ENCODE measurements at places on chromosomes 11 and 22.

- DNase-seq = no peak
Observed at GRCh38 chr22:28594076-28594796, 85.4 kb downstream of the TTC28 start.

GRCh38 chr22:48654492-48654891 is 1173.2 kb downstream of the BRD1 start:
- no peak for DNase-seq

- no peak for DNase-seq
Observed at GRCh38 chr22:29531419-29531818, 22.1 kb downstream of the THOC5 start.

- no peak for DNase-seq
Observed at GRCh38 chr11:10659339-10660216, 34.0 kb downstream of the IRAG1 start.

GRCh38 chr11:94676814-94677213 is 91.3 kb upstream of the AMOTL1 start:
- no peak for DNase-seq

- DNase-seq = peak; percentile 66
Observed at GRCh38 chr11:10304495-10305261, at the start of gene ADM. Gene ADM, plus strand, starts transcription at chr11:10305073. Its CDS starts 628 bp downstream, at chr11:10305701.

GRCh38 chr11:128653801-128654231 is 40.1 kb upstream of the FLI1 start:
- DNase-seq = no peak

- no peak for DNase-seq
Observed at GRCh38 chr11:43927070-43927469, 15.4 kb upstream of the C11orf96 start.

DNA sequence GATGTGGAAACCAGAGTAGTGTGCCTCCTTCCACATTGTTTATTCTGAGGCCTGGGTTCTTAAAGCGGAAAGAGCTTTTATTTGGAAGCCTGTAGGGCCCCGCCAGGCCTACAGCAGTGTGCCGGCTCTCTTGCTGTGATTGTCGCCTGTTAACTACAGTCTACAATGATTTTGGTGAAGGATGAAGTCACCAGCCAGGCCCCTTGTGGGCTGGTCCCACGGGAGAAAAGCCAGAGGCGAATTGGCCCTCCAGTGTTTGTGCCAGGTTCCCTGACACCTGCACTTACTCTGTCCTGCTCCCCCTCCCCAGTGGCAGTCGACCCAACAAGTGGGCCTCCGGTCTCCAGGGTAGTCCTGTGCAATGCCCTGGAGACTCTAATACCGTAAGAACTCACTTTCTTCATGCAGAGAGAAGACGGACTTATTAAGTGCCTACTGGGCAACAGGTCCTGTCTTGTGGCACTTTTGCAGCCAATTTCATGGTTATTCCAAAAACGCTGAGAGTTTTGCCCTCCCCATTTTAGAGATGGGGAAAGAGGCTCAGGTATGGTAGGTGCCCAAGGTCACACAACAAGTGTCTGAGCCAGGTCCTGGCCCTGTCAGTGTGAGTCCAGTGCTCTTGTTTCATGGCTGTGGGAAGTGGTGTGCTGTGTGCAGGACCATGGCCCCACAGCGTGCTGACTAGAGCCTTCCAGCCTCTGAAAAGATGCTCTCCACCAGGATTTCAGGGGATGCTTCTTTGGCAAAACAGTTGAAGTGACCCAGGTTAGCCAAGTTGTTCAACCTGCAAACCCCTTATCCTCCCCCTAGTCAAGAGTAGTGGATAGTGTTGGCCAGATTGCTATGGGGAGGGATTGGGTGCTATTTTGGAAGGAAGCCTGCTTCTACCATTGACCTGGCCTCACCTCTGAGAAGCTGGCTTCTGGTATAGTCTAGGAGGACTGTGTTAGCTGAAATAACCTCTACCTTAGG is 1.4 kb downstream of the MICAL2 start:
- DNase-seq = no peak

GRCh38 chr22:44525941-44526778 is 28.1 kb upstream of the RTL6 start:
- DNase-seq = no peak

GRCh38 chr11:66112041-66112491 is 42.0 kb downstream of the PACS1 start:
- no peak for DNase-seq

DNA sequence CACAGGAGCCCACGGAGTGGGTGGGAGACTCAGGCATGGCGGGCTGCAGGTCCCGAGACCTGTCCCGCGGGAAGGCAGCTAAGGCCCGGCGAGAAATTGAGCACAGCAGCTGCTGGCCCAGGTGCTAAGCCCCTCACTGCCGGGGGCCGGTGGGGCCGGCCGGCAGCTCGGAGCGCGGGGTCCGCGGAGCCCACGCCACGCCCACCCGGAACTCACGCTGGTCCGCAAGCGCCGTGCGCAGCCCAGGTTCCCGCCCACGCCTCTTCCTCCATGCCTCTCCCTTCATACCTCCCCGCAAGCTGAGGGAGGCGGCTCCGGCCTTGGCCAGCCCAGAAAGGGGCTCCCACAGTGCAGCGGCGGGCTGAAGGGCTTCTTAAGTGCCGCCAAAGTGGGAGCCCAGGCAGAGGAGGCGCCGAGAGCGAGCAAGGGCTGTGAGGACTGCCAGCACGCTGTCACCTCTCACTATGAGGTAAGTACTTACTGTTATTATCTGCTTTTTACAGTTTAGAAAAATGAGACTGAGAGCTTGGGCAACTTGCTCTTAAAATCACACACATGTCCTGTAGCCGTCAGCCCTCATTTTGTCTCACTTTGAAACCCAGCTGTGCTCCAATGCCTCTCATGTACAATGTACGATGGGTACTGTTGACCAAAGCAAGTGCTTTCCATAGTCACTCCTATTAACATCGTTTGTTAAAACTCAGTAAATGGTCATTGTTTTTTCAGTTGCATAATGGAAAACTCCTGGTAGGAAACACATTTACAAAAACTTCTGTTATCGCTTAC is 12.2 kb upstream of the OR10D3 start:
- DNase-seq = no peak

GRCh38 chr22:24118689-24119384 is 62.5 kb upstream of the SUSD2 start:
- peak; percentile 40 for DNase-seq

- no peak for DNase-seq
Observed at GRCh38 chr22:45602004-45602733, 69.5 kb upstream of the ATXN10 start.

- DNase-seq = no peak
Observed at GRCh38 chr11:20639688-20640087, 29.7 kb upstream of the NELL1 start.

DNA sequence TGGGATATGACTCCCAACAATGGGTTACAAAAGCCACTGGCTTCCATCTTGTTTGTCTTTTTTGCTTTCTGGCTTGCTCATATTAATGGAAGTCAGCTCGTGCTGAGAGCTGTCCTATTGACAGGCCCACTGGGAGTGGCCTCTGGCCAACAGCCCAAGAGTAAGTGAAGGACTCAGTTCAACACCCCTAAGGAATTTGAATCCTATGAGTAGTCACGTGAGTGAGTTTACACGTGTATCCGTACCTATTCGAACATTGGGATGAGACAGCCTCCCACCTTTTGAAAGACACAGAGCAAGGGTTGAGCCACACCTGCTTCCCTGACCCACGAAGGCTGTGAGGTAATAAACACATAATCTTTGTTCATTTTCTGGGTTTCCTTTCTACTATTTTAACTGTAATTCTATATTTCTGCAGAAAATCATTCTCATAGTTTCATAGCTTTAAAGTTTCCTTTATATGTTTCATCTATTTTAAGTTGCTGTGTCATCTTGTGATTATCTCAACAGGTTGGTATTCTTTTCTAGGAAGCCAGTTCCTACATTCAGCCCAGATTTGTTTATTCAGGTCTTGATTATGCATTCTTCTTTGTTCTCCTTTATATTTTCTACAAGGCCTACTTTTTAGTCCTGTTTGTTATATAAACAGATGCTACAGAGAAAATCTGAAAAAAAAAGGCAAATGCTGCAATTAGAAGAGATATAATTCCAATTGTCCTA is 802.3 kb downstream of the CNTN5 start:
- no peak for DNase-seq

- DNase-seq = no peak
Observed at GRCh38 chr22:38704654-38705234, 1.0 kb upstream of the GTPBP1 start.

GRCh38 chr22:31969789-31970489 is 25.6 kb downstream of the YWHAH start:
- DNase-seq = peak; percentile 19

GRCh38 chr11:113119074-113119473 is 157.9 kb downstream of the NCAM1 start:
- no peak for DNase-seq

- no peak for DNase-seq
Observed at GRCh38 chr11:68678031-68678441, 6.3 kb upstream of the GAL start.

GRCh38 chr11:100895449-100895848 is 208.4 kb downstream of the ARHGAP42 start:
- no peak for DNase-seq

DNA sequence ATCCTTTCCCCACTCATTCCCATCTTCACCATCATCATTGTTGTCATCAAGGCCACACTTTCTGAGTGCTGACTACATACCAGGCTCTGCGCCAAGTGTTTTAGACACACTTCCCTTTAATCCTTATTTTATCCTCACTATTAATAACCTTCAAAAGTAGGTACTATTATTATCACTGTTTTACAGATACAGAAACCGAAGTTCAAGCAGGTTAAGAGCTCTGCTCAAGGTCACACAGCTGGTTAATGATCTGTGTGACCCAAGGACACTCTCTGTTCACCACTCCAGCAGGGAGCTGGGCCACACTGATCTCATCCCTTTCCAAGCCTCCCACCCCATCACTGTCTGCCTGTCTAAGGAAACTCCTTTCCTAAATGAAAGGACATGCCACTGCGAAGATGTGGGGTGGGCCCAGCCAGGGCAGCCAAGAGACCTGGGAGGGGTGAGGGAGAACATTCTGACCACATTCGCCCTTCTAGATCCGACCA is 17.2 kb upstream of the TSKU start:
- no peak for DNase-seq

GRCh38 chr22:48254311-48254873 is 1491.9 kb downstream of the TBC1D22A start:
- DNase-seq = no peak

- no peak for DNase-seq
Observed at GRCh38 chr11:94303966-94304958, at the start of gene IZUMO1R. Gene IZUMO1R, plus strand, starts transcription at chr11:94304580. Its CDS starts 1,057 bp downstream, at chr11:94305637.

DNA sequence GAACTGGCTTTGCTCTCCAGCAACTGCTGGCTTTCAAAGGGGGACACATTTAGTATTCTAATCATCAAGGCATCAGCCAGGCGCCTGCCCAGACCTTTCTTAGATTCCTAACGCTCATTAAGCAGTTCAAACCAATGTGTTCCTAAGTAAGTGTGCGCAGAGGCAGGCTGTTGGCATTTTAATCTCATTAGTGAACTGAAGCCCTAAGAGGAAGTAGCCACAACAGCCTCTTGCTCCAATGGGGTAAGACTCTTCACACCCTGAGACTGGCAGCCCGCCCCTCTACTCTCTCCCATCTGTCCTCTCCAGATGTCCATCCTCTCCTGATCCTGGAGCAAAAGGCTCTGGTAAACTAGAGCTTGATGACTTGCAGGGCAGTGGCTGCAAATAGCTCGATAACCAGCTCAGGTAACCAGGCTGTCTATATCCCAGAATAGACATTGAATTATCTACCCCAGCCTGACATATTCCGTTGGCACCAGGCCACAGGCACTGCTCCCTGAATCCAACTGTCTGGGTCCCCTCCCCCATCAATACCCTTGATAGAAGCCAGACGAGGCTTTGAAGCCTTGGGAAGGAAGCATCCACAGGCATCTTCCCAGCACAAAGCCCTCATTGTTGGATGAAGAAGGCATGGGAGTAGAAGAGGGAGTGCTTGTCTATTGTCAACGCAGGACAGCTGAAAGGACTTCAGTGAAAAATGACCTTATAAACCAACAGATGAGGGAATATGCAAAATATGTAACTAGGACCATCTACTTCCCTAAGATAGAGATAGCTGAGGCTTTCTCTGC is 321.1 kb downstream of the TENM4 start:
- no peak for DNase-seq

- no peak for DNase-seq
Observed at GRCh38 chr22:47011131-47011858, 248.8 kb downstream of the TBC1D22A start.

DNA sequence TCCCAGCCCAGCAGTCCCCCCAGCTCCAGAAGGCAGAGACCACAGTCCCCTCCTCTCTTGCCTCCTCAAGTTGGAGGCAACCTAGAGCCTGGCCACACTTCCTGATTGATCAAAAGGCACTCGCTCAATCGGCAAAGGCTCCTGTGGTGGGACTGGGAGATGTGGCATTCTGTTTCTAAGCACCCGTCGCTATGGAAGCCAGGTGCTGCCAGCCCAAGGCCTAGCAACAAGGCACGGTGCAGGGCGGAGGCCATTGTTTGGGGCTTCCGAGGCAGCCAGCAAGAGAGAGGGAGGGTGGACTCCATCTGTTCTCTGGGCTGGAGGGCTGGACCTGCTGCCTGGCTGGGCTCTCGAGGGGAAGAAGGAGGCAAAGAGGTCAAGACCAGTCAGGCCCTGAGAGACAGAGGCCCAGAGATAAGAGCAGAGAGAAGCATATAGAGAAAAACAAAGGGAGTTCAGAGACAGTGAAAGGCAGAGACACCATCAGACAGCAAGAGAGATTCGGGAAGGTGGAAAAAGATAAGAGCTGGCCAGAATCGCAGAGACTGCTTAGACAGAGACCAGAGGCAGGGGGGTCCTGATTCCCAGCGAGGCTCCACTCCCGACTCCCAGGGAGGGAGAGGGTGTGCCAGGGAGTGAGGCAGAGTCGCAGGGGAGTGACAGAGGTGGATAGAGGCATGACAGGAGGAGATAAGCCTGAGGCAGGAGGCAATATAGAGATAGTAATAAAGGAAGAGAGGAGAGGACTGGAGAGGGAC is 21.2 kb downstream of the PDE2A start:
- no peak for DNase-seq

DNA sequence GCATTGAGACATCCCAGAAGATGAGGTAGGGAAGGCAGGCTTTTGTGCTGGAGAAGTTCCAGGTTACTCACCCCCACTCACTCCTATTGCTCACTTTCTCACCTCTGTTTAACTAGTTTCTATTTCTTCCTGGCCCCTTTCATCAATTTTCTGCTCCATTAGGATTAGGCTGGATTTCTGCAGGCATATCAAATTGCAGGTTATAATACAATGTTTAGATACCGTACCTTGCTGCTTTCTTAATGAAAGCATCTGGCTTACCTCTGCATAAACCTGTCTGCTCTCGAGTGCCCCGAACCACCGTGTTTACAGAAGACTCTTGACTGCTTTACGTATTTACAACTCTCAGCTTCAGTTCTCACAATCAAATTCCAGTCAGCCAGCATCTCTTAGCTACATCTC is 173.7 kb downstream of the ADAMTS15 start:
- DNase-seq = no peak

DNA sequence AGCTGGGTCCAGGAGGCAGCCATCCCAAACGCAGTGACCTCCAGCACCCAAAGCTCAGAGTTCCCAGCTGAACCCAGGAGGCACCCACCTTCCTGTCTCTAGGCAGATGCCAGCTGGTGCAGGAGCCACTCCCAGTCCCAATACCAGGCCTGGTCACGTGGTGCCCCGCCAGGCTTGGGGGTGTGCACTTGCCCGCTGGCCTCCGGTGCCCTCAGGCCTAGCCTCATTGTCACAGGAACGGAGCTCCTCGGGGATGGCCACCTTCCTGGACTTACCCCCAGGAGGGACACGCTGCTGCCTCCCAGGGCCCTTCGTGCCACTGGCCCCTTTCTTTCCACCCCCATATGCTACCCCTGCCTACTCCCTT is 4.6 kb downstream of the BID start:
- no peak for DNase-seq

- no peak for DNase-seq
Observed at GRCh38 chr22:36374603-36375024, 13.2 kb downstream of the MYH9 start.

Measured in C1 segment of cervical spinal cord (tissue), 14 donors.